ENCODE measurements at places on chromosomes 7 and 10.

DNA sequence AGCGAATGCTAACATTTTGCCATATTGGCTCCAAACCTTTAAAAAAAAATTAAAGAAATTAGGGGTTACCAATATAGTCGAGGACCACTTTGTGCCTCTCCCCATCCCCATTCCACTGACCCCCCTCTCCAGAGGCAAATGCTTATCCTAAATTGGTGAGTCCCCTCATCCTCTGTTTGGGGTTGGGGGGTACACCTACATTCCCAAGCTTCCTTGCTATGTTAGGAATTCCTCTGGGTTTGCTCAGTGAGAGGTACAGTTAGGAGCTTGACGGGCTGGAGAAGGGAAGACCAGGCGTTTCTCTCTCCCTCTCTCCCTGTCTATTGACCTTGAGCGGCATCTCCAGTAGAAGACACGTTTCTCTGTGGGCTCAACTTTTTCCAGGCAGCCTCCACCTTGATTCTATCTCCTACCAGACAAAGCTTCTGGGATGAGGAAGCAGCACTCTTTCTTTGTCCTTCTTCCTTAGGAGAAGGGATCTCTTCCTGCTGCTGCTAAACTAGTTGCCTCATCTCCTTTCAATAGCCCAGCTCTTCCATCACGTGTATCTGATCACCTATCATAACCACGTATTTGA, 6.6 kb upstream of the AKR1B15 start:
- no peak for DNase-seq

DNA sequence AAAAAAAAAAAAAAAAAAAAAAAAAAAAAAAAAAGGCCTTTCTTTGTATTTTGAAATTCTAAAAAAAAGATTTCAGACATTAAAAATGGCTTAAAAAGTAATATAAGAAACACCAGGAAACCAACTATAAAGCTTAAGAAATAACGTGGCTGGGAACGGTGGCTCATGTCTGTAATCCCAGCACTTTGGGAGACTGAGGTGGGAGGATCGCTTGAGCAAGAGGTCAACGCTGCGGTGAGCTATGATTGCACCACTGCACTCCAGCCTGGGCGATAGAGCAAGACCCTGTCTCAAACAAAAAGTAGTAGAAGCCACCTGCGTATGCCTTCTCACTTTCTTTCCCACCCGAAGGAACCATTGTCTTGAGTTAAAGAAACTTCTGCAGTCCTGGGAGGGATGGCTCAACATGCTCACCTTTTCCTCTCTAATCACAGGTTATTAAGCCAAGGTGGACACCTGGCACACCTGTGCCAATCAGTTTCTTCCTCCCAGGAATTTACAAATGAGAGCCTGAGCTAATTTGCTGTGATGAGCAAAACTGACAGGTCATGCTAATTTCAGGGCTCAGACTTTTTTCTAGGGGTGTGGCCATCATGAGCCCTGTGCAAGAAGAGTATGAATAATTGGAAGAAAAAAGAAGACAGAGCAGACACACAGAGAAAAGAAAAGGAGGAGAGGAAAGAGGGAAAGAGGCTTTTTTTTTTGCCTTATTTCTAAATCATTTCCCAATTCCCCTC, 72.0 kb upstream of the PARD3 start:
- DNase-seq = no peak

GRCh38 chr10:11017000-11017569, 587 bp upstream of the CELF2 start:
- no peak for DNase-seq

- peak; percentile 17 for DNase-seq
Measured at GRCh38 chr10:129877773-129878371, 86.2 kb downstream of the EBF3 start.

DNA sequence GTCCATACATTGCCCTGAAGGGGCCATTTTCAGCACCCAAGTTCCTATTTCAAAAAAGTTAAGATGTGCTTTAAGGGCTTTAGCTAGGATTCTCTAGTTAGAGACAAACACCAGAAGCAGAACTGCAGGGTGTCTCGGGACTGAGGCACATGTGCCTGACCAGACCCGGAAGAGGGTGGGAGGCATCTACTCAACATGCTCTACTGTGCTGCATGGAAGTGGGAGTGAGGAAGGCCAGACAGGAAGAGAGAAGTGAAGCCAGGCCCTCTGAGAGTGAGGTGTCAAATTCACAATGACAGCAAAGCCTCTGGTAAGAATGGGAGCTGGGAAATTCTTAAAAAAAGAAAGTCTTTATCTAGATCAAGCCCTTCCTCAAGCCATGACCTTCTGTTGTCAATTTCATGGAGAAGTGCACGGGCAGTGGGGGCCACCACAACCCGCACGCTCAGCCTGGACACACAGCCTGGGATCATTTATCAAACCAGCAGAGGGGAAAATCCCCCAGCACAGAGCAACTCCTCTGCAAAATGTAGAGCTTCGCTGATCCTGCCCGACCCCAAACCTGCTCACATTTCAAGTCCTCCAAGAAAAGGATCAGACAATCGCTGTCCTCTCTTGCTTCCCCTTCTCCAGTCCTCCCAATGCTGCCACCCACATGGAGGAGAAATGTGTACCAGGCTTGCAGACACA, 38.7 kb downstream of the PLXNA4 start:
- no peak for DNase-seq

DNA sequence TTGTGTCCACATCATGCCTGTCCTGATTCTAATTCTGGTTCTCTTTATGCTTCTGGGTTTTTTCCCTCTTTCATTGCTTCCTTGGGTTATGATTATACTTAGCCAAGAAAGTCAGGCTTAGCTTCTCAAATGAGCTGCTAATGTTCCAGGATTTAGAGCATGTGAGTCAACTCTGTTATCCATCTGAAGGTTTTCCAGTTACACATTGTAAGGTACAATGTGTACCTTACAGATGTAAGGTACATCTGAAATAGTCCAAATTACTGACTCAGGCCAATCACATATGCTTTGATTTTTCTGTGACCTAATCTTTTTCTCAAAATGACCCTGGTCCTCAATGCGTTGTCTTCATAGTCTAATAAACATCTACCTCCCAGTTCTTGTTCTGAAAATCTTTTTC, 13.3 kb upstream of the MIOS start:
- no peak for DNase-seq

Measured in stimulated activated CD4-positive, alpha-beta T cell treated with anti-CD3 and anti-CD28 coated beads, Interleukin-1b, Interleukin-23, amount 100 ng/mL, for 1 hour (primary cell).